ENCODE measurements at places on chromosomes 2 and 18.
A peak's percentile ranks its signal among the peaks of the same experiment; 100 is the strongest.

GRCh38 chr2:105323111-105323510 is 6.4 kb downstream of the TGFBRAP1 start:
- no peak for DNase-seq

GRCh38 chr2:50395605-50396297 is 636.2 kb downstream of the NRXN1 start:
- no peak for DNase-seq

DNA sequence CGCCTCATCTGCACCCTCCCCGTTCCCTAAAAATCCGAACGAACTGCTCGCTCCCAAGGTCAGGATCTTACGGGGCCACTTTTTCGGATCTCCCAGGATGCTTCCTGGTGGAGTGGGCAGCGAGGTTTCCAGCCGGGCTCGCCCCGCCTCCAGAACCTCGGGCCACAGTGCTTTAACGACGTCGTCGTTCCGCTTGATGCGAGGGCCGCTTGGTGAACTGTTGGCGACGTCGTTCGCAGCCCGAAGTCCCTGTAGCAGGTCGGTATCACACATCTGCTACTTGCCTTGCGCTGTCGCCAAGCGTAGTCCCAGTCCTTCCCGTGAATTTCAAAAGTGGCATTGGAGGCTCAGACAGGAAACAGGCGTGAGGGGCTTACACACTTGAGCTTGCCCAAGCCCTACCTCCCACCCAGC is 15.3 kb downstream of the EVX2 start:
- DNase-seq: no peak

DNA sequence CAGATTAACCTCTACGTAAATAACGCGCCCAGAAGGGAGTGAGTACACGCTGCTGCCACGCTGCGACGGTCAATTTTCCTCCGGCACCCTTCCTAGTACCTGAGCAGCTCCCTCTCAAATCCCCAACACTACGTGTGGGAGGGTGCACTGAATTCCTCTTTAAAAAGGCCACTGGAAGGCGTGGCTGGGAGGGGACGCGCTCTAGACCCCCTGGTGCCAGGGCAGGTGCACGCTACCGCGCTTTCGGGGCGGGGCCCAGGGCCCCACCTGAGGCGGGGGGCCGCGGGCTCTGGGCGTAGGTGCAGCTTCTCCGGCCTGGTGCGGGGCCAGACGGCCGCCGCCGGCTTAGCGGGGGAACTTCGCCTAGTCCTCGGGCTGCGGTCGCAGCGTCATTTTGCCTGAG is 668 bp upstream of the ANKRD12 start:
- peak; percentile 74 for DNase-seq

DNA sequence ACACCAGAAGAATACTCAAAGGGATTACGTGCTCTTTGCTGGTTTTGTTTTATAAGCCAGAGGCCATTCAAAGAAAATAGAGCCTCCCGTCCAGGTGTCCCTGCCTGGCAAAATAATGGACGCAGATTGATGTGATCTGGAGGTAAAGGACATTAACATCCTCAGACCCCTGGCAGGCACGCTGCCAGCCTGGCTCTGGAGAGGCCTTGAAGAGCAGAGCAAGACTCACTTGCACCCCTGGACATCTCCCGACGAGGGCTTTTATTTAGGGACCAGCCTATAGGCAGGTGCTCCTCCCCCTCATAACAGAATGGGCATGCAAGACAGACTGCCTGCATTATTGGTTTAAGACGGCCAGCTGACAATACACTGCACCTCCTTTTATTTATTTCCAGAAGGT is 291.3 kb downstream of the BCL11A start:
- DNase-seq: no peak

DNA sequence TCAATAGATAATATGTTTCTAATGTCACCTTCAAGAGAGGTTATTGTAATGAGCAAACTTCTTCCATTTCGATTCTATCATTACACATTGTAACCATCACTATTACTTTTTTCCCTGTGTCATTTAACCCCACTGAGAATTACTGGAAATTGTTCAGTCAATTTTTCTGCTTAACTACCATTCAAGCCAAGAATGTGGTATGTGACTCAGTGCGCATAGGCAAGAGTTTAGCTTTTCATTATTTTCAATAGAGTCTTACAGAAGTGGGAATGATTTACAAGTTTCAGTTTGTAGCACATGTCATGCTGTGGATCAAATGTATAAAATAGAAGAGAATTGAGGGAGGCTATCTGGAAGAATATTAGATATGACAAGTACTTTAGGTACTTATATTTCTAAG is 34.3 kb upstream of the PIEZO2 start:
- DNase-seq: no peak

DNA sequence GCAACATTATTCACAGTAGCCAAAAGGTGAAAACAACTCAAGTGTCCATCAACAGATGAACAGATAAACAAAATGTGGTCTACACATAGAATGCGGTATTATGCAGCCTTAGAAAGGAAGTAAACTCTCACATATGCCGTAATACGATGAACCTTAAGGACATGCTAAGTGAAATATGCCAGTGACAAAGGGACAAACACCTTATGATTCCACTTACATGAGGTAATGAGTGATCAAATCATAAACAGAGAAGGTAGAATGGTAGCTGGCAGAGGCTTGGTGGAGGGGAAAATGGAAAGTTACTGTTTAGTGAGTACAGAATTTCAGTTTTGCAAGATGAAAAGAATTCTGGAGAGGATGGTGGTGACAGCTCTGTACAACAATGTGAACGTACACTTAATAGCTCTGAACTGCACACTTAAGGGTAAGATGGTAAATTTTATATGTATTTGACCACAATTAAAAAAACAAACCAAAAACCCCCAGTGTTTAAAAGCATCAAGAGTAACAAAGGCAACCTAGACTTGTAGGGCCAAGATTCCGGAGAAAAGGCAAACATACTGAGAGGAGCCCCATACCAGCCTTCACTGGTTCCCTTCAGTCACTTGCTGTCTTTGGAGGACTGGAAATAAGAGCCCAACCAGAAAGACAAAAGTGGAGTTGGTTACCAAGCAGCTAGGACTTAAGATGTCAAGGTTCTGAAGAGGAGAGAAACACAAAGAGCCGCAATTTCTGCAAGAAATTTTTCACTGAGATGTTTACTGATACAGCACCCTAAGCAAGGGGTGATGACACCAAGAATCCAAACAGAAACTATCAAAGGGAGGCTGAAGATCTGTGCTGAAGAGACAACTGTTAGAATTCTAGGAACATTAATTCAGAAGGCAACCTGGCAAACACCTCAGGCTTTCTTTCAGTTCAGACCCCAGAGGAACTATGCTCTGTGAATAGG is 61.3 kb downstream of the CUL3 start:
- no peak for DNase-seq

DNA sequence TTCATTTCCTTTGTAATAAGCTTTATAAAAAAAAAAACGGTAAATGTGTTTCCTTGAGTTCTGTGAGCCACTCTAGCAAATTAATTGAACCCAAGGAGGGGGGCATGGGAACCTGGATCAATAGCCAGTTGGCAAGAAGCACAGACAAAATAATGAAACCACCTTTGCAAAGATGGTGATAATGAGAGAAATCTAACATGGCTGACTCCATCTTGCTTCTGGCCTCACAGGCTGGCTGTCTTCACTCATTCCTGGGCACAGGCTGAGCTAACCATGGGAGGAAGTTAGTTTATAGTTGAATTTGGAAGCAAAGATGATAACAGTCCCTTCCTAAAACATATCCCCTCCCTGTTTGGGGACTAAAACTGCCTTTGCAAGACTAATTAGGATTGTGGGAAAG is 95.1 kb downstream of the B3GNT2 start:
- no peak for DNase-seq

GRCh38 chr2:74130211-74130995 is 17.3 kb downstream of the BOLA3 start:
- no peak for DNase-seq

- no peak for DNase-seq
Observed at GRCh38 chr2:63093502-63093901, 42.9 kb downstream of the OTX1 start.

DNA sequence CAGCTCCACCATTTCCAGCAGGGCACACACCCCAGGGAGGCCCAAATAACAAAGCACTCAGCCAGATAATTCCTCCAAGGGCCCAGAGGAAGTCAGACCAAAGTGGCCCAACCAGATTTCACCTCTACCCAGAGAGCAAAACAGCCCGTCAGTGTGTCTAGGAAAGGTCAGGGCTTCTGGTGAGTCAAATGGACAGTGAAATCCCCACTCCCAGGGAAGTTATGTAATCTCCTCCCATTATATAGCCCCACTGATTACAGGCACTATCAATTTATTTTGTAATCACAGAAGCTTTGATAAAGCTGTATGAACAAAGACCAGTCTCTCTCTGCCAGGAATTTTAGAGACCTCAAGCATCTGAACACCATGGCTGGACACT is 4.0 kb downstream of the B4GALT6 start:
- DNase-seq: no peak

DNA sequence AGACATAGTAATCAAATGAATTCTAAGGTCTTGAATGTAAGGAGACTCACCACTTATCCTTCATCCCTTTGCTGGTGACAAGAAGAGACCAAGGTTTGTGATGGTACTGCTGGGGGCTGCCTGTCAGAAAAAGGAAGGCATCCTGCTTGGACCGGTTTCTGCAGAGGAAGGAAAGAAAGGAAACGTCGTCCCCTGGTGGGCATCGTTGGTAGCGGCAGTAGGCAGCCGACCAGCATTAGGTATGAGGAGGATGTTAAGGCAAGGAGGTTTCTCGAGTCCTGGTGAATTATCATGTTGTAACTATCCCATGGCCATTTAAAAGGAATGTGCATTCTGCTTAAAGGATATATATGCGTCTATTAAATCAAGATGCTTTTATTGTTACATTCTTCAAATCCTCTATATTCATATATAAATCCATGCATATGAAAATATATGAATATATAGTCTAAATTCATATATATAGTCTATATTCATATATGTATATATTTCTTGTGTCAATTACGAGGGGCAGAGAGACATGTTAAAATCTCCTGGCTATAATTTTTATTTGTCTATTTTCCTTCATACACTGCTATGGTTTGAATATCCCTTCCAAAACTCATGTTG is 94.4 kb upstream of the TGFA start:
- DNase-seq: peak; percentile 81

GRCh38 chr18:49811151-49811938 is 2.0 kb downstream of the ACAA2 start:
- no peak for DNase-seq

DNA sequence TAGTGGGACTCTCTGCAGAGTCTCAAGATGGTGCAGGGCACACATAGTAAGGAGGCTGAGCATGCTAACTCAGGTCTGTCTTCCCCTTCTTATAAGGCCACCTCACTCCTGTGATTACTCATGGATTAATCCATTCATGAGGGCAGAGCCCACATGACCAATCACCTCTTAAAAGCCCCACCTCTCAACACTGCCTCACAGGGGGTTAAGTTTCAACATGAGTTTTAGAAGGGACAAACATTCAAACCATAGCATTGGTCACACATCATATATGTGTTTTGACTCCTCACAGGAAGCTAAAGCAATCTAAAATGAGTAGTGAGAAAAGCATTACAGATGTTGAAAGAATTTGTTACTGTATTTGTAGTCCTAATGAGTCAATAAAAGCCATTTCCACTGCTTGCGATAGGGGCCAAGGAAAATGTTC is 57.5 kb downstream of the DTNA start:
- DNase-seq: no peak

DNA sequence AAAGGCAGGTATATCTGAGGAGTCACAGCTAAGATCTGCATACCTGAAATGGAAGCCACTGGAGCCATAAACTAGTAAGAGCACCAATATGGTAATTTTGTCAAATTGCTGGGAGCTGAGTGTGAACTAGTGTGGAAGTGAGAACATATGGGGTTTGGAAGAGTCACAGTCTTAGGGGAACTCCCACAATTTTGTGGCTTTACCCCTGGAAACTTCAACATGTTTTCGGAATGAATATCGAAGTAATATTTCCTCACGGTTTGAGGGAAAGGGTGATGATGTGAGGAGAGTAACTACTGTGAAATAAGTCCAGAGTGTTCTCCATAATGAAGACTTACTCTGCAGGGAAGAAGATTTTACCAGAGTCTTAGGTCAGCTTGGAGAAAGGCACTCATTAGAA is 565.9 kb downstream of the RIT2 start:
- DNase-seq: no peak
